NCI-H460 (cell line): ENCODE measurements at places on chromosomes 1 and 21. TPM values are rescaled to one million over a fixed set of nuclear protein-coding genes. Genes with fewer than 3 reads are reported as not detected.

GRCh38 chr1:215052256-215053015, 30.1 kb upstream of the KCNK2 start:
- no peak for DNase-seq

NECTIN4 gene
- total RNA-seq = 0.55 and 1.0 TPM in 2 replicates

DNA sequence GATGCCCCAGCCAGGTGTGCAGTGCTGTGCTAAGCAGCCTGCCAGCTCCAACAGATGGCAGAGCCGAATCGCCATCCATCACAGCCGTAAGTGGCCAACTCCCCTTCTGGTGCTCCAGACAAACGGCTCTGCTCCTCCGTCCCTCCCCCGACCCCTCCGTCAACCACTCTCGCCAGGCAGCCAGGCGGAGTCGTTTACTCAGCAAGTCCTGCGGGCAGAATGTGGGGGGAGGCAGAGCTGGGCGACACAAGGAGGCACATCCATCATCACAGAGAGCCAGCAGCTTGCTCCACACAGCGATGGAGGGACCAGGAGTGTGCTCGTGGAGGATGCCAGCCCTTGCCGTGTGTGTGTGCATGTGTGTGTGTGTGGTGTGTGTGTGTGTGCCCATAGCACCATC, 206.6 kb upstream of the GRIK3 start:
- DNase-seq = no peak

GRCh38 chr1:198220428-198220827, 63.6 kb downstream of the NEK7 start:
- DNase-seq = peak; percentile 77

DNA sequence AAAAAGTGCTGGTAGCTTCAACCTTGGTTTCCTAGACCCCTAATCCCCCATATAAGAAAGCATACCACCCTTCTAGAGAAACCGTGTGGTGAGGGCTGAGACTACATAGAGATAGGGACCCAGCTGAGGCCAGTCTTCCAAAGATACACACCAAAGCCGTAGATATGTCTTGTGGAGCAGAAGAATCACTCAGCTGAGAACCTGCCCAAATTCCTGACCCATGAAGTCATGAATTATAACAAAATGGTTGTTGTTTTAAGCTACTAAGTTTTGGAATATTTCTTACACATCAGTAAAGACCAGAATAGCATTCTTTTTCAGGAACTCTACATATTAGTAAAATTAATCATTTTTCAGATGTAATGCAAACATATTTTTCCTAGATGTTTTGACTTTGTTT, 3.3 kb upstream of the SNRPE start:
- DNase-seq = no peak

CD1D gene
- total RNA-seq = 0.07 TPM in 1 of 2 replicates, not detected in the other

GRCh38 chr1:81671038-81671437, 129.7 kb upstream of the ADGRL2 start:
- DNase-seq = no peak

GRCh38 chr1:25338986-25339385, 852 bp downstream of the TMEM50A start:
- DNase-seq = no peak

DNA sequence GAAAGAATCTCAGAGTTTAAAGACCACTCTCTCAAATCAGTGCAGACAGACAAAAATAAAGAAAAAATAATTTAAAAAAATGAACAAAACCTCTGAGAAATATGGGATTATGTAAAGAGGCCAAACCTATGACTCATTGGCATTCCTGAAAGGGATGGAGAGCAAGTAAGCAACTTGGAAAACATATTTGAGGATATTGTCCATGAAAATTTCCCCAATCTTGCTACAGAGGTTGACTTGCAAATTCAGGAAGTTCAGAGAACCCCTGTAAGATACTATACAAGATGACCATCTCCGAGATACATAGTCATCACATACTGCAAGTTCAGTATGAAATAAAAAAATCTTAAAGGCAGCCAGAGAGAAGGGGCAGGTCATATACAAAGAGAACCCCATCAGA, 43.7 kb upstream of the IVNS1ABP start:
- DNase-seq = no peak

NCAM2 gene
- 14.0 and 16.7 TPM in 2 replicates for total RNA-seq

- DNase-seq = no peak
Observed at GRCh38 chr1:182570611-182570970, 18.5 kb downstream of the RNASEL start.

DYRK3 gene
- total RNA-seq = 14.1 and 15.5 TPM in 2 replicates

- DNase-seq = peak; percentile 96
Observed at GRCh38 chr1:10415211-10415930, 14.9 kb upstream of the CENPS start.

DNA sequence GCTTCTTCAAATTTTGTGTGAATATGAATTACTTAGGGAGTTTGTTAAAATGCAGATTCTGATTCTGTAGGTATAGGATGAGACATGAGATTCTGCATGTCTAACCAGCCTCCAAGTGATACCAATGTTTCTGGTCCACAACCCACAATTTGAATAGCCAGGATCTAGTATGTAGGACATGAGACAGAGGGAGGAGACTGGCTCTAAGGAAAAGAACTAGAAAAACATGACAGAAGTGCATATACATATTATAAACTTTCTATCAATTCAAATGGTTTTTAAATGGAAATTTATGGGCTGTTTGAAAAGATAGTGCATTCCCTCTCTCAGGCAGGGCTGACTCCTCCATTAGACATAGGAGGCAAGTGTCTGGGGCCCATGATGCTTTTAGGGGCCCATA, 33.9 kb upstream of the NPL start:
- DNase-seq = no peak

HAO2 gene
- total RNA-seq = not detected in 2 replicates

COL11A1 gene
- not detected in 2 replicates for total RNA-seq

- no peak for DNase-seq
Observed at GRCh38 chr1:80925130-80925805, 875.5 kb upstream of the ADGRL2 start.

GRCh38 chr1:86997538-86997937, 83.1 kb downstream of the HS2ST1 start:
- DNase-seq = no peak
